ENCODE measurements at places on chromosomes 16 and 17.

DNA sequence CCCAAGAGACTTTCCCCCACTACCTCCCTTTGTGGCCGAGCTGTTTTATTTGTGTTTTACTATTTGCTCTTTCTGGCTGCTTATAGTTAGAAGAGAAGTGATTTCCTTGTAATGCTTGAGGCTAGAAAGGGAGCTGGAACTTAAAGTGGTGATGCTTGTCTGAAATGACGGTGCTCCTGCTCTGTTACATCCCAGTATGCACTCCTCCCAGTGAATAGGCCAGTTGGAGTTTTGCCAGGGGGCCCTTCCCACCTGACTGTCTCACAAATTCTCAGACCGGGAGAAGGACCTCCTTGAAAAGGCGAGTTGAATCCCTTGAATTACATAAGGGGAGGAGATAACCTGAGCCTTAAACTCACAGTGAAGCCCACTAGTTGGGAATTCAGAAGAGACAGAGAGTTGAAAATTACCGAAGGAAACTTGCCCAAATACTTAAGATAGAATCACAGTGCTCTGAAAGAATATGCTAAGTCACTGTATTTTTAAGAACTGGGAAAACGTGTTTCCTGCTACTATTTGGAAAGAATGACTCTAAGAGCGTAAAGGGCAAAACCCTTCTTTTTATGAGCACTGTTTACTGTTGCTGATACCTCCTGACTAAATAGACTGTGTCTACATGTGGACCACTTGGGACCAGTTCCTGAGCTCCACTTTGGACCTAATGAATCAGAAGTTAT, 84.7 kb upstream of the CLEC3A start:
- DNase-seq: no peak

DNA sequence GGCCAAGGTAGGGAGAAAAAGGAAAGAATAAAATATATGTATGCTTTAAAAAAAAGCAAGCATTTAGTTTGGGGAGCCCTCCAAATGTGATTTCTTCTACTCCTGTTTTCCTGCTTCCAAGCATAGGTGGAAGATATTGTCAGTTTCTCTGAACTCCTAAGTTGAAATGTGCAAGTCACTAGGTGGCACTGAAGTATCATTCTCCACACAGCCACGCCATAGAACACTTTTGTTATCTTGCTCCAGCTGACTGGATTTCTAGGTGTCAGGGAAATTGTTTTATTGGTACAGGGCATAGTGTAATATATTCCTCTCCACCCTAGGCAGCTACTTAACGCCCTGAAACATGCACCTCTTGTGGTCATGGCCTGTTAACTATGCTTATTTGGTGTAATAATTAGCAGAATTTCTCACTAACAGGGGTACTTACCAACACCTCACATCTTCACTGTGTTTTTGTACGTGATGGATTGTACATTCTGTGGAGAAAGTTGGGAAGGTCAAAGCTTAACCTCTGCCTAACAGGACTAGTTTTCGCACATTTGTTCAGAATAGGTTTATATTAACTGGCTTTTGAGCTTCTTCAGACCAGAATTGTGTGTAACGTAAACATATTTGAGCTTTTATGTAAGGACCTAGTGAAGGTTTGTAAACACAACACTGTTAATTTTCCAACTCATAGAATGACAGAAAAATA, 69.3 kb downstream of the FTO start:
- DNase-seq: peak; percentile 59

- DNase-seq: no peak
Observed at GRCh38 chr17:8556074-8556473, 74.5 kb downstream of the MYH10 start.

- no peak for DNase-seq
Observed at GRCh38 chr17:44117351-44117750, 6.1 kb downstream of the HDAC5 start.

DNA sequence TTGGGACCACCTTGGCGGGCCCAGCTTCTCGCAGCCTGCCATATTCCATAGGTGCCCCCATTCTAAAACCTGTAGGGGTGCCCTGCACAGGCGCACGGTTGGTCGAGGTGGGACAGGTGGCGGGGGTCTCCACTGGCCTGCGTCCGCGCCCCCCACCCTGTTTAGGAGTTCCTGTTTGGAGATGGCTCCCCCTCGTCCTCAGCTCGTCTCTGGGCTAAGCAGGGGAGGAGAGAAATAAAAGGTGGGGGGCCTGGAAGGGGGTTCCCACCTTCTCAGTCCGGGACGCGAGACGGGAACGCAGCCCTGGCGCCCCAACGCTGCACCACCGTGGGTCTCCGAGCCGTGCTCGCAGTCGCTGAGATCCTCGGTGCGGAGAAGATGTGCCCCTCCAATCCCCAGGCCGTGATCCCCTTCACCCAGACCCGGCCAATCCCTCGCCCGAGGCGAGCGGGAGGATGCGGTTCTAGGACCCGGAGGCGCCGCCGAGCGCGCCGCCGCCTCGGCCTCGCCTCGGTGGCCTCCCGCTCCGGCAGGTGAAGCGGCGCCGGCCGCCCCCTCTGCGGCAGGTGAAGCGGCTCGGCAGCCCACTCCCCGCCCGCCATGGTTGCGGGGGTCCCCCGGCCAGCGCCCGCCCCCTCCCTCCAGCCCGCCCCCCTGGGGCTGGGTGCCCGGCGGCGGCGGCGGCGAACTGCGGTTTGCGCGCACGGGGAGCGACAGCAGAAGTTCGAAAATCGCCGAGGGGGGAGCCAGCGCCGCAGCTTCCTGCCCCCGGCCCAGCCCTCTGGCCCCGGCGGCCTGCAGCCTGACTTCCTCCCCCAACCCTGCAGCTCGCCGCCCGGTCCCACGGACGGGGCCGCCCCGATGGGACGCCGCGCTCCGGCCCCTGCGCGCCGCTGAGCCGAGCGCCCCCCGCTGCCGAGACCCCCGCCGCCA, at the start of gene FMNL1:
FMNL1 (plus strand) TSS at position 805 of the 933 bp plus-strand sequence. CDS start 240 bp downstream, outside the sequence.
- peak; percentile 84 for DNase-seq

- no peak for DNase-seq
Observed at GRCh38 chr17:1073241-1073962, 76.5 kb downstream of the TIMM22 start.

DNA sequence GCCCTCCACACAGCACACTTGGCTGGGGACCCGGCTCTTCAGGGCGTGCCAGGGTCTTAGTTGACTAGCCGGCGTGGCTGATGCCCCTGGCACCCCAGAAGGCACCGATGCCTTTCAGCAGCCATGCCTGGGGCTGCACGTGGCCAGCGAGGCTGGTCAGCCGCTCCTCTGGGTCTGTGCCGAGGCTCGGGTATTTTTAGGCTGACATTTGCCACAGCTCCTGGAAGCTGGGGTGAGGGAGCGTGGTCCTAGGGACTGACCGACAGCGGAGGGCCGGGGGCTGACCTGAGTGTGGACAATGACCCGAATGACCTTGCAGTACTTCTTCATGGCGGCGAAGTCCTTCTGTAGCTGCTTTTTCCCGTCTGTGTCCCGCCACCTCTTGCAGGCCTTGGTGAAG, 3.9 kb downstream of the RPL3L start:
- DNase-seq: no peak

- peak; percentile 76 for DNase-seq
Observed at GRCh38 chr16:24036614-24037013, 200.8 kb downstream of the PRKCB start.

- DNase-seq: no peak
Observed at GRCh38 chr17:76382351-76382802, 2.0 kb upstream of the SPHK1 start.

- no peak for DNase-seq
Observed at GRCh38 chr17:17811381-17812210, 25.2 kb downstream of the SREBF1 start.

DNA sequence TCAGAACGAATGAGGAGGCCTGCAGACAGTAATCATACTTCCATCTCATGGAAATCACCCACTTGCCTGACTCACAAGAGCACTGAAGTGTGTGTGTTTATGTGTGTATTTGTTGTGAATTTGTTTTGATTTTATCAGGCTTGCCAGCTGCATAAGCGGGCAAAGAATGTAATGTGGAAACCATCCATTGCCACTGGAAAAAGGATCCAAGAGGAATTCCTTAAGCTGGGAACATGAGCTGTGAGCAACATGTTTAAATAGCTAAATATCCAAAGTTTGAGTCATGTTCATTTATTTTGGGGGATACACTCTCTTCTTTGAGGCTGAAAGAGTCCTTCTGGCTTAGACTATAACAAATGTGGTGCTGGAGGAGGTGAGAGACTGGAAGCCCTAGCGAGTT, 198.4 kb upstream of the TBX2 start:
- DNase-seq: no peak

GRCh38 chr17:79547586-79547985, 63.3 kb downstream of the RBFOX3 start:
- no peak for DNase-seq

DNA sequence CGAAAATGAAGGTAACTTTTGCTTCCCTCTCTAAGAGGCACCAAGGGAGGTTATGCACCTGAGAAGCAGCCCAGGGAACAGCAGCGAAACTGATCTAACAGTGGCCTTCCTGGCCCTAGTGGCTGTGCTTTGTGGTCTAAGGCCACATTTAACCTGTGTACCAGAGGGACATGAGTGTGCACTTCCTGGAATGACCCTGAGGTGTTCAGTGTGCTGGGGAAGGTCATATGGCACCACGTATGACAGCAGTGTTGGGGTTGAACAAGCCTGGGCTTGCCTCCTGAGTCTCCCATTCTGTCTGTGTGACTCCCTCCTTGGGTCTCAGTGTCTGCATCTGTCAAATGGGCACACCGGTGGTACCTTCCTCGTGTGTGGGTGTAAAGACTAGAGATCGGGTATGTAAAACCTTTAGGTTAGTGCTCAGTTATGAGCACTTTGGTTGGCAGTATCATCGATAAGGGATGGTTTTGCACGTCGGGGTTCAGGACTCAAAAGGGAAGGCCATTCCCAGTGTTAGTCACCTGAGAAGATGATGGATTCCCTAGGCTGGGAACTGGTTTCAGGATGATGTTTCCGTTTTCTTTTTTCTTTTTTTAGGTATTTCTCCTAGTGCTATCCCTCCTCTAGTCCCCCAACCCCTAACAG, 31.9 kb downstream of the PLCG2 start:
- no peak for DNase-seq
